ENCODE measurements at places on chromosomes 3 and 15.

DNA sequence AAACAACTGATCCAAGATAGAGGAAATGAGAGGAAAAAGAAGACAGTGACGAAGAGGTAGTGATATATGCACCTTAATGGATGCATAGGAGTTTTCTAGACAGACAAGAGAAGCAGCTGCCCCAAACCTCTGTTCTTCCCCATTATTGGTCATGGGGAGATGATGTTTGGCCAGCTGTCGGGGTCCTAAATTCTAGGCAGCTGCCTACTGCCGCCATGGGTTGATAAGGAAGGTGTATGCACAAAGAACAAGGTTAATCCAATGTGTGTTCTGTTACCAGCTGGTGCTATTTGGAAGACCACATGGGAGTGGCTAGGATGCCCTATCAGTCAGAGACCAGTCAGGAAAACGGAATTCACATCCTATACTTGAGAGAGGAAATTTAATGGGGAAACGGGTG lies 47.4 kb downstream of the NTRK3 start:
- DNase-seq, result no peak

GRCh38 chr3:100463002-100463401 lies 29.4 kb upstream of the TMEM45A start:
- DNase-seq, result peak; percentile 52

- no peak for DNase-seq
These were observed 26.9 kb downstream of the PDIA5 start for GRCh38 chr3:123093696-123094095.

- peak; percentile 43 for DNase-seq
These were observed 104.3 kb upstream of the PRR20G start for GRCh38 chr3:127392156-127392490.

DNA sequence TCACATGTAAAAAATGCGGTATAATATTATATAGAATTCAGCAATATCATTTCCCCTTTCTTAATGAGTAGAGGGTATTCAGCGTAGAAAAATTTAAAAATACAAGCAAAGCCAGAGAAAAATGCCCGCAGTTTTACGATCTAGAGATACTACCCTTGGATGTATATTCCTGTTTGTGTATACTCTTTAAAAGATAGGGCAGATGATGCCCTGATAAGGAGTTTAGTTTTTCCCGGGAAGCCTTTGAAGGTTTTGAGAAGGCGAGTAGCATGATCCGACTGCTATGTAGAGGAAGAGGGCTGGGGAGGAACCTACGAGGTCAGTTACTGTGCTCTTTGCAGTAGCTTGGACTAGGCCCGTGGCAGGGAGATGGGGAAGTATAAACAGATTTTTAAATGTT lies 1.2 kb downstream of the YEATS2 start:
- DNase-seq, result no peak

DNA sequence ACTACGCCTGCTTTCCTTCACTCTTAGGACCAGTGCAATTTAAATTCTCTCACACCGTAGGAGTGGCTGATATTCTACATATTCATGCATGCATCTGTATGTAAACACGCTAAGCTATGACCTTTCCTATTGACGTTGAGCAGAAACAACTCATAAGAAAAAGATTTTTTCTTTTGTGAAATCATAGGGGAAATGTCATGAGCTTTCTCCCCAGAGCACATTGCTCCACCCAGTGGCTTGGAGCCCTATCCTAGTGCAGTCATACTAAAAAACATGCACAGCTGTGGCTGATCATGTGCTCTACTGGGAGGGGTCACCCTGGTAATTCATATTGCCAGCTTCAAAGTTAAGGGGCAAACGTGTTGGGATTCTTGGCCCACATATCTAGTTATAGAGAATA lies 1.8 kb upstream of the MESD start:
- DNase-seq, result no peak

GRCh38 chr3:179037351-179037750 lies 34.3 kb downstream of the ZMAT3 start:
- no peak for DNase-seq

- DNase-seq, result no peak
These were observed 79.2 kb downstream of the ABHD5 start for GRCh38 chr3:43769885-43770425.

GRCh38 chr3:33144433-33144832 lies 30.6 kb downstream of the CRTAP start:
- no peak for DNase-seq

GRCh38 chr3:71436337-71436736 lies 147.2 kb downstream of the FOXP1 start:
- DNase-seq, result no peak

- peak; percentile 98 for DNase-seq
These were observed 5.7 kb downstream of the EIF4G1 start for GRCh38 chr3:184320104-184320445.

- DNase-seq, result no peak
These were observed 758.3 kb upstream of the ARPP21 start for GRCh38 chr3:34881026-34881425.

GRCh38 chr15:71572452-71573053 lies 237.8 kb upstream of the NR2E3 start:
- no peak for DNase-seq

GRCh38 chr15:64828985-64829384 lies 3.5 kb upstream of the PIF1 start:
- DNase-seq, result no peak

DNA sequence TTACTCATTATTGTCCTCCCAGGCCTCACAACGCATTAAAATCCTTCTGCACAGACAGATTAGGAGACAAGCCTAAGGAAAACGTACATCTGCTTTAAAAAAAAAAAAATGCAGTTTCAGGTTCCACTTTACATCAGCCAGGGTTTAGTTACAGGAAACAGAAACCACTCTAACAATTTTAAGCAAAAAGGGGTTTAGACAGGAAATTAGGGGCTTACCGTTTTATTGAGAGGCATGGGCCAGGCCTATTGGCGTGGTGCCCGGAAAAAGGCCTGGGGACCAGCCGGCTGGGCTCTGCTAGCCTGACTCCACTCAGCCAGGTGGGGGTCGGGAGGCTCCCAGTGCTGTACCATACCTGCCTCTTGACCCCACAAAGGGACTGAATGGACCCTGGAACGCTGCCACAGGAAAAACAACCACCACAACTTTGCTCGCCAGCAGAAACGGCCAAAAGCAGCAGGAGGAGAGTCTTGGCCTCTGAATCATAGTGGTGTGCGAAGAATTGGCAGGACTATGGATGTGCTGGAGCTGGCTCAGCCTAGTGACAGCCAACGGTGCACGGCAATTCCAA lies 124.3 kb downstream of the CHSY1 start:
- DNase-seq, result no peak

DNA sequence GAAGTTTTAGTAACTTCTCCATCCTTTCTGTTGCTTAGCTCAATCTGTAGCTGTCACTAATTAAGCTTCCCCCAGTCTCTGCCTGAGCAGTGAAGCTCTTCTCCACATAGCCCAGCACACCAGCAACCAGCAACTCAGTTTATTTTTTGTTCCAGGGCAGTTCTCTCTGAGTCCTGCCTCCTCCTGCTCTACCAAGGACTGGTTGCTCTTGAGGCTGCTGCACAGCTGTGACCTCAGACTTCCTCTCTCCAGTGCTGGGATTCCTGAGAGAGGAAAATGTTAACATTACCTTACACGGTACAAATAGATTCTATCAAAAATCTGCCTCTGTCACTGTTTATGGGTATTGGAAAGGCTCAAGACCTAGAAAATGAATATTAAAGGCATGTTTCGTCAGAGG lies 294.7 kb downstream of the OXSM start:
- DNase-seq, result no peak

DNA sequence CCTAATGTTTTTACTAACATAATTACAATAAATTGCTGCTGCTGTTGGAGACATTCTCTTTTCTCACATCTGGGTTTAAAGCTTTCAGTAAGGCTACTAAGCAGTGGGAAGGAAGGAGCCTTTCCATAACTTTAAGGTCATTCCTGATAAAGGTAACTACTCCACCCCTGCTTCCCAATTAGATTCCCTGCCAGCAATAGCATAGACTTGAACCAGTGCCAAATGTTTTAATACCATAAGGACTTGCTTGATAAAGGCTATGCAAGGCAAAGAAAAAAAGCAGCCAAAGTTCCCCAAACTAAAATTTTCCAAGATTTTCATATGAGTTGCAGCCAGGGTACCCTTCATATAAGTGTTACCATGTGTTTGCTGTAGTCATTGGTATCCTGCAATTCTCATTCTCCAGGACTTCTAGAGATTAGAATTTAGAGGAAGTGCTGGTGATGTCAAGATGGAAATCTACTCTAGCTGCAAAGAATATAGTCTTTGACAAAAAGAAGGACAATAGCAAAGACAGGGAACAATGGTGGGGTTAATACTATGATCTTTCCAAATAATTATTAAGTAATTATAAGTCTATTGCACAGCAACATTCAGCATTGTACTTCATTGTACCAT lies 106.1 kb downstream of the FILIP1L start:
- no peak for DNase-seq

- DNase-seq, result no peak
These were observed 110.3 kb upstream of the ALDH1A3 start for GRCh38 chr15:100769043-100769974.

DNA sequence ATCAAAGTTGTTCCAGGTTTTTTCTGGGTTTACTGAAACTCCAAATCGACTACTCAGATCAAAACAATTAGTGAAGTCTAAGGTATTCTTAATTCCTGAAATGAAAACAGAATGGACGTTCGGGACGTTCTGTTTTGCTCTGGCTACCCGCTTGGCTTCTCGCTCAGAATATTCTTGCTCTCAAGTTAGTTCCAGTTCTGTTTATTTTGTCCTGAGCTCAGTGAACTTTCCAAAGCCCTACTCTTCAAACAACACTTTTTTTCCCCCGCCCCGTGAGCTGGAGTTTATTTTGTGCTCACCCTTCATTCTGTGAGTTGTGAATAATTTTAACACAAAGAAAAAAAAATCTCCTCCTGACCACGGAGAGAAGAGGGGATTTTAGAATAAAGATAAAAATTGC lies 72.6 kb downstream of the SAMMSON start:
- peak; percentile 19 for DNase-seq

- no peak for DNase-seq
These were observed 34.1 kb downstream of the CCDC191 start for GRCh38 chr3:114022145-114022802.

GRCh38 chr3:156416846-156417558 lies 137.9 kb downstream of the SSR3 start:
- DNase-seq, result no peak

DNA sequence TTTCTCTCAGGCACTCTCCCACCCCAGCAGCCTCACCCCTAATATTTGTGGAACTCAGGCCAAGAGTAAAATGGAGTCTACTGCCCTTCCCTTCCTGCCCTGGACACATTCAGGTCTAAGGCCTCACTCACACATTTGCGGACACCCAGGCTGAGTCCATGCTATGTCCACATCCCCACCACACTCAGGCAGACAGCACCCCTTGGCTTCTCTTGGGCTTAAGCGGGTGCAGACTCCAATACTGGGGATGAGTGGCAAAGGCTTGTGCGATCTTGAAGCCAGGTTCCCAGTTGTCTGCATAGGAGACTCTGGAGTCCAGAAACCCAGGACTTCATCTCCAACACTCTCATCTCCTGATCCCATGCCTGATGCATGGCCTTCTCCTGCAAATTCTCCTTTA lies 17.5 kb upstream of the CFAP100 start:
- peak; percentile 21 for DNase-seq

Measured in right lobe of liver (tissue), 6 donors.